ENCODE measurements at places on chromosomes 12 and 14.

GRCh38 chr14:104593710-104594136 is 10.8 kb downstream of the TMEM179 start:
- DNase-seq, result no peak

DNA sequence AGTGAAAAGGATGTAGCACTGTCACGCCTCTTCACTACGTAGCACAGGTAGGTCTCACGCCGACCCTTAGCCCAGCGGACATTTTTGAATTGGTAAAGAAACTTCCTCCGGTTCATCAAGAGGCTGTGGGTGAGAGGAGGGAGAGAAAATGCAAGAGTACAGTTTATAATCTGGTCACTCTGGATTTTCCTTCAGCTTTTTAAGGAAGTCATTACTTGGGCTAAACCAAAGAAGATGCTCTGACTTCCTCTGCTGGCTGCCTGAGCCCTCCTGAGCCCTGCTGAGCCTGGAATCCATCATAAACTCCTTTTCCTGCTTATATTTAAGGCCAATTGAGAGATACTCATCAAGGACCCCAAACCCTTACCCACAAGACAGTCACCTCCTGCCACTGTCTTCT is 5.8 kb downstream of the AICDA start:
- DNase-seq, result no peak

DNA sequence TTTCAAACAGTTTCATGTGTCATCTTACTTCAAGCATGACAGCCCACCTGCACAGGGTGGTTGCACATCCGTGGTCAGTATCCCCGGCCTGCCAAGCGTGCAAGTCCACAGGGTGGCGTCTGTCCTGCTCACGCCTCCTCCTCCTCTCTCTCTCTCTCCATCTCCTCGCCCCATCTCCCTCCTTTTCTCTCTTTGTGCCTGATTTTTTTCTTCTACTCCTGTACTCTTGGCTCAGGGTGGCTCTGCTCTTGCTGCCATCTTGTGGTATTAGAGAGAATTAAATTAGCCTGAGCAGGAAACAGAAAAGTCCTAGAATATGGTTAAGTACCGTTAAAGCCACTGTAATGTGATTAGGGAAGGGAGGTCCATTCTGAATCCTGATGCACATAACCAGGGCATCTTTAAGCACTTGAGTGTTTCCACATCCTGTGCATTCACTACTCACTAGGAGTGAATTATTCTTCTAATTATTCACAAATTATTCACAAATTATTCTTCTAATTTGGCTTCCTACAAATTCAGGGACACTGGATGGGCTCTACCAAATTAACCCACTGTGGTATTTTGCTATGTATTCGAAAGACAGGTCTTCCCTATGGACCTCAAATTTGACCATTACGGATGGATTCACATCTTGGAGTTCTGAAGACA is 25.5 kb upstream of the DTX1 start:
- DNase-seq, result peak; percentile 73

GRCh38 chr12:108629824-108630476 is 3.7 kb downstream of the SELPLG start:
- DNase-seq, result peak; percentile 96

DNA sequence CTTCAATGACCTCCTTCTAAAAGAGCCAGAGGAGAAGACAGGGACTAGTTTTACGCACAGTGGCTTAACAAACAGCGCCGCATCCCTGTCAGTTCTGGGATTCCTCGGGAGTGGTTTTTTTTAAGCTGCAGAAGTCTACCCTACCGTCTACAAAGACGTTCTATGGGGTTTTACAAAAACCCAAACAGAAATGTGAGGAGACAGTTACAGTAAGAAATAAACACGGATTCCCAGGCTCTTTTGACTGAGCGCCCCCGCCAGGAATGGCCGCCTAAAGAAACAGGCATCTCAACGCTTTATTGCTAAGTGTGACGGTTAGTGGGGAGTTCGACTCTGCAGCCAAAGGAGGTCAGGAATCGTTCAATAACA is 484 bp downstream of the ALKBH1 start:
- peak; percentile 82 for DNase-seq

GRCh38 chr14:75311356-75311755 is 32.7 kb downstream of the FOS start:
- no peak for DNase-seq

- DNase-seq, result no peak
These were observed 65.9 kb upstream of the PPP1R12A start for GRCh38 chr12:80000831-80001230.

GRCh38 chr12:19915392-19916195 is 452.7 kb upstream of the PDE3A start:
- DNase-seq, result peak; percentile 57

- peak; percentile 65 for DNase-seq
These were observed 160.9 kb downstream of the SPTSSA start for GRCh38 chr14:34300882-34301734.

DNA sequence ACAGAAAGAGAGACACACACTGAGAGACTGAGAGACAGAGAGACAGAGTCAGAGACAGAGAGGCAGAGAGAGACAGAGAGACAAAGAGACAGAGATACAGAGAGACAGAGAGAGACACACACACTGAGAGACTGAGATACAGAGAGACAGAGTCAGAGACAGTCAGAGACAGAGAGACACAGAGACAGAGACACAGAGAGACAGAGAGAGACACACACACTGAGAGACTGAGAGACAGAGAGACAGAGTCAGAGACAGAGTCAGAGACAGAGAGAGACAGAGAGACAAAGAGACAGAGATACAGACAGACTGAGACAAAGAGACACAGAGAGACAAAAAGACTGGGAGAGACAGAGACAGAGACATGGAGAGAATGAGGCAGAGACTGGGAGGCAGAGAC is 90.0 kb downstream of the GALNT9 start:
- no peak for DNase-seq

DNA sequence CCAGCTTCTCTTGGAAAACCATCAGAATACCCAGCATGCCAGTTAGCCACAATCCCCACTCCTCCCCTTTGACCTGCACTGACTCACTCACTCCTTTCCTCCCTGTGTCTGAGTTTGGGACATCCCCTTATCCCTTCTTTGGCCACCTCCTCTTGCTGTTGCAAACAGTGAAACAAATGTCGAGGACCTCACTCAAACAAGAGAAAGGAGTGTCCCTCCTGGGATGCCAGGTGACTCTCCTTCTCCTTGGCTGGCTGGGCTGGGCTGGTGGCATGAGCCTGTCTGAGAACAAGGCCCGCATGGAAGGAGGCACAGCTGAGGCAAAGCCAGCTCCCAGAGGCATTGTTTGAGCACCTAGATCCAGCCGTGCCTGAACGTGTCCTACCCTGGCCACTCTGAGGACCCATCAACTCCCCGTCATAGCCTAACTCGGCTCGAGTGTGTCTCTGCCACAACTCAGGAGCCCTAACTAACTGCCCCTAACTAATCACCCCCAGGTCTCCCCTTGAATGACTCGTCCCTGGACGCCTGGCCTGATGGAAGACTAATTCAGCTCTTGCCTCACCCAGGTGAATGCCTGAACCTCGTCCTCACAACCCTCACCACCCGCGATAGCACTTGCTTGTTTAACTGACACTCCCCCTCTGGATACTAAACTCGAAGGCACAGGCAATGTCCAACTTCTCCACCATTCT is 43.0 kb downstream of the NCOR2 start:
- peak; percentile 89 for DNase-seq

- DNase-seq, result no peak
These were observed 149.7 kb downstream of the PTPRO start for GRCh38 chr12:15472036-15472435.

- no peak for DNase-seq
These were observed 38.8 kb upstream of the ATP23 start for GRCh38 chr12:57902478-57902969.

GRCh38 chr14:22534547-22534946 is 54.5 kb downstream of the DAD1 start:
- DNase-seq, result no peak

DNA sequence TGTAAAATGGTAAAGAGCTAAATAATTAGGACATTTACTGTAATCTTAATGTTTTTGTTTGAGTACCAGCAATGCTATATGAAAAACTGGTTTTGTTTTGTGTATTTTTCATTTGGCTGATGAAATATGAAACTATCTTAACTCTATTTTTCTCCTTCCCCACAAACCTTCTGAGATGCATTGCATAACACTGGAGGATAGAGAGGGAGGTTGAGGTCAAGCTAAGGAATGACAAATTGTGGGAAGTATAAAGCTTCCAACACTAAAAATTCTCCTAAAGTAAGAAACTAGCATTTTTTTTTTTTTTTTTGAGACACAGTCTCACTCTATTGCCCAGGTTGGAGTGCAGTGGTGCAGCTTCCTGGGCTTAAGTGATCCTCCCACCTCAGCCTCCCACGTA is 31.5 kb upstream of the SRP54 start:
- DNase-seq, result peak; percentile 43

DNA sequence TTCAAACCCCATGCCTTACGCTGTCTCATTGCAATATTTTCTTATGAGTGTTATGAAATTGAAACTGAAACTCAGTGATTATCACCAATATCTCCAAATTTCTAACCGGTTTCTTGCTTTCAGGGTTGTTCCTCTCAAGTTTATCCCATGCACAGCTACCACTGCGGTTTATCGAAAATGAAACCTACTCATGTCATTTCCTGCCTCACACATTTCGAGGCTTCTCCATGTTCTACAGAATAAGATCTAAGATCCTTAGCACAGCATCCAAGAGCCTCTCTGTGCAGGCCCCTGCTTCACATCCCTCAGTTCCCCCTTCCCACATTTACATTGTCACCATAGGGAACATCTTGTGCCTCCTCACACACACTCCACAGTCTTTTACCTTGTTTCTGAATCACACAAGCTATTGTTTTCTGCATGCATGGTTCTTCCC is 45.5 kb upstream of the FAR2 start:
- no peak for DNase-seq

DNA sequence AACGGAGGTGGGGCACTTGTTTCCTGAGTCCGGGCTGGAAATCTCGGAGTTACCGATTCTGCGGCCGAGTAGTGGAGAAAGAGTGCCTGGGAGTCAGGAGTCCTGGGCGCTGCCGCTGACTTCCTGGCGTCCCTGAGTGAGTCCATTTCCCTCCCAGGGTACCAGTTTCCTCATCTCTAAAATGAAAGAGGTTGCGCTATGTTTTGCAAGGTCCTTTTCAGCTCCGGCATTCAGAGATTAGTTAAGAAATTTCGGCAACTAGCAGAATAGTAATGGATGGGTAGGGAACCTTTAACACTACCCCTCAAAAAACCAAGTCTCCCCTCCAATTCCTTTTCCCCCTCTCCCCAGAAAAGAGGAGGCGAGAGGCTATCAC is 724 bp downstream of the BLOC1S1 start:
- DNase-seq, result no peak

- DNase-seq, result peak; percentile 48
These were observed 35.7 kb downstream of the HNRNPC start for GRCh38 chr14:21233457-21234076.

- no peak for DNase-seq
These were observed 63.1 kb upstream of the SLC38A2 start for GRCh38 chr12:46435625-46436024.

- no peak for DNase-seq
These were observed 53.8 kb upstream of the NTF3 start for GRCh38 chr12:5377997-5378592.

- no peak for DNase-seq
These were observed 59.1 kb downstream of the ESR2 start for GRCh38 chr14:64234877-64235651.

GRCh38 chr14:54221432-54221803 is 175.4 kb upstream of the CDKN3 start:
- DNase-seq, result no peak

- peak; percentile 74 for DNase-seq
These were observed 334.5 kb downstream of the CACNA1C start for GRCh38 chr12:2387103-2387834.

DNA sequence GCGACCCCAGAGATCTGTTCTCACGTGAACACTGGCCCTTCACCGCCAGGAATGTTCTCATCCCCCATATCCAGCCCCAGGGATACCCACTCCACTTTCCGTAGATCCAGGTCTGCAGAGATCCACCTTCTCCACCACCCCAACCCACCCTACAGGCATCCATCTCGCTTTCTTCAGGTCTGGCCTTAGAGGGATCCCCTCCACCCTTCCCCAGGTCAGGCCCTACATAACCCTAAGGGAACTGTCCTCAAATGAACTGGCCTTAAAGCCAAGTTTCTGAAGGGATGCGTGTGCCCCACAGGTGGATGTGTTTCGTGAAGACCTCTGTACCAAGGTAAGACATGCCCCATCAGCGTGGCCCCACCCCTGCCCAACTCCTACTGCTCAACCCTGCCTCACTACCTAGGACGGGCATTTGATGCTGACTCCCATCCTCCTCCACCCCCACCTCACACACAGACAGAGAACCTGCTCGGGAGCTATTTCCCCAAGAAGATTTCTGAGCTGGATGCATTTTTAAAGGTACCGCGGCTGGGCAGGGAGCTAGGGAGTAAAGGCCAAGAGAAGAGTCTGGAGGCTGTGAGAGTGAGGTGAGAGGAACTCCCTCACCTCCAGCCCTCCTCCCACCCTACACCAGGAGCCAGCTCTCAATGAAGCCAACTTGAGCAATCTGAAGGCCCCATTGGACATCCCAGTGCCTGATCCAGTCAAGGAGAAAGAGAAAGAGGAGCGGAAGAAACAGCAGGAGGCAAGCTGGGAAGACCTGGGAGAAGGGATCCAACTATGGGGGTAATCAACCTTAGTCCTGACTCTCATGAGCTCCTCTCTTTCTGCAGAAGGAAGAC is 912 bp downstream of the PSME1 start:
- no peak for DNase-seq

- peak; percentile 14 for DNase-seq
These were observed 84.6 kb upstream of the CCDC196 start for GRCh38 chr14:66401449-66402095.

DNA sequence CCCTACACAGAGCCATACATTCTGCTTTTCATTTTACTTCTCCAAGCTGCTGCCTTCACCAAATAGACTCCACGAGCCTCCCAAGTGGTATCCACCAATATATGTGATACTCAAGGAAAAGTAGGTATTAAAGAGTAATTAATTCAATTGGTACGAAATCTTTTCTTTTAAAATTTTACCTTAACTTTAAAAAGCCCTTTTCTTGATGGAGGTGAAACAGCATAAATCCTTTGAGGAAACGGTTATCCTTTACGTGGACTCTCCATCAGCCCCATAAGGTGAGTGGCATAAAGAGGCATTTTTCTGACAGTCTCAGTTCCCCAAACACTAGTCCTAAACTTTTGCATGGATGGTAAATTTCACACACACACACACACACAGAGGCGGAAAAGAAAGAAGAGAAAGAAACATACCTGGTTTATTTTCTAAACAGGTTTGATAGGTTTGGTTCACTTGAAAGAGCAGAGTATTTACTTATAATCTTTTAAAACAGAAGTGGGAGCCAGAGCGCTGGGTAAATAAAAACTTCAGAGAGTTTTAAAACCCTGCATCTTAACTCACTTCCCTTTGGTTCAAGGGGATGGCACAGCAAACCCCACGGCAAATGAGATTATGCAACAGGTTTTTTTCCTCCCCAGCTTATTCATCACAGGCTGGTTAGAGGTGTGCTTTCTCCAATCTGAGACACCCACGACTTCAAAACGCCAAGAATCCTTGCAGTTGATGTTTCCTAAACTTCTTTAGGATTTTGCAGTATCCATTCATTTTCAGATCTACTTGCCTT is 1.9 kb downstream of the DUSP16 start:
- peak; percentile 79 for DNase-seq

GRCh38 chr14:100884456-100884855 is 19.1 kb downstream of the RTL1 start:
- DNase-seq, result no peak

- no peak for DNase-seq
These were observed 52.7 kb downstream of the ERH start for GRCh38 chr14:69345402-69345801.

All from GM23248 (cell line).